Cardiac muscle cell (in vitro differentiated cells and primary cell): ENCODE measurements at places on chromosomes 11 and 22.

- no peak overlapping the region for H3K4me3 ChIP-seq
- peak; percentile 87 for DNase-seq
- H3K4me1 ChIP-seq = no peaks in the 10 kb centered on the region
- no peak overlapping the region for H3K27ac ChIP-seq
- peaks cover 29% of the 10 kb centered on the region for H3K36me3 ChIP-seq
These were observed 17.3 kb downstream of the RPL27A start for GRCh38 chr11:8699903-8700302.

- H3K4me3 ChIP-seq = no peak overlapping the region
- H3K36me3 ChIP-seq = no peaks in the 10 kb centered on the region
- no peak overlapping the region for H3K27ac ChIP-seq
- H3K4me1 ChIP-seq = no peaks in the 10 kb centered on the region
These were observed 31.6 kb upstream of the GAL start for GRCh38 chr11:68652683-68653156.

- DNase-seq = no peak
- no peaks in the 10 kb centered on the region for H3K27me3 ChIP-seq
- H3K27ac ChIP-seq = no peak overlapping the region
- no peaks in the 10 kb centered on the region for H3K36me3 ChIP-seq
- peaks cover 3% of the 10 kb centered on the region for H3K4me1 ChIP-seq
These were observed 265.8 kb downstream of the TTC28 start for GRCh38 chr22:28413612-28414399.

DNA sequence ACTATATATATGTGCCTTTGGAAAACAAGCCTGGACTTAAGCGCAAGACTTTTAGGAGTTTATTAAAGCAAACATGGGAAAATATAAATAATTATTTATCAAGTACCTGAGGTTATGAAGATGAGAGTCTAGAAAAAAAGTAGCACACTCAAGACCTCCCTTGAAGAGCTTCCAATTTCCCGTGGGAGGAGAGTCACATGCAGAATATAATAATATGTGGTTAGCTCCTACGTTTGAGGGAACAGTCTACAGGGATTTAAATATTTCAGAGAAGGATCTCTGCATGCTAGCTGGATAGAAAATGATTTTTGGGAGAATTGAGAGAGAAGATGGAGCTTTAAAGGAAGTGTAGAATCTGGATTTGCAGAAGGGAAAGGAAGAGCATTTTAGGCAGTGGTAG, 183.8 kb downstream of the SWAP70 start:
- H3K27ac ChIP-seq = no peak overlapping the region
- DNase-seq = no peak
- peaks cover 10% of the 10 kb centered on the region for H3K36me3 ChIP-seq
- no peak overlapping the region for H3K4me3 ChIP-seq

- no peaks in the 10 kb centered on the region for H3K36me3 ChIP-seq
- no peaks in the 10 kb centered on the region for H3K4me1 ChIP-seq
- no peaks in the 10 kb centered on the region for H3K27me3 ChIP-seq
- no peak for DNase-seq
These were observed 146.8 kb downstream of the COMMD9 start for GRCh38 chr11:36142439-36142838.

DNA sequence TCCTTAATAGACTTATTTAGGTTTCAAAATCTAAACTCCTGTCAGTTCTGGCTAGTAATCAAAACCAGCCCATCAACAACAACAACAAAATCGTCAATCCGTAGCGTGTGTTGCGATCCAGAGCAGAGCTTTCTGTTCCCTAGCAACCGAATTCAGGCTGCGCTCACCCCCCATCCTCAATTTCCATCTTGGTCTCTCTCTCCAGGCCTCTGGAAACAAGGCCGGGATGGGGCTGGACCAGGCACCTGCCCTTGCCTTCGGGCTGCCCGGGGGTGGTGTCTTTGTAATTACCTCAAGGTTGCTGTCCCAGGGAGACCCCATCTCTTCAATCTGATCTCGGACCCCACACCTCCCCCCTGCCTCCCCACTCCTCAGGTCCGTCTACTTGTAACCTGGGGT, 1341.5 kb downstream of the BRD1 start:
- H3K4me3 ChIP-seq = no peak overlapping the region
- H3K4me1 ChIP-seq = no peaks in the 10 kb centered on the region
- H3K27me3 ChIP-seq = peaks cover 48% of the 10 kb centered on the region
- no peak for DNase-seq
- no peak overlapping the region for H3K27ac ChIP-seq

GRCh38 chr22:19850763-19851109, 3.9 kb downstream of the GNB1L start:
- peaks cover 8% of the 10 kb centered on the region for H3K4me1 ChIP-seq
- no peaks in the 10 kb centered on the region for H3K27me3 ChIP-seq
- H3K36me3 ChIP-seq = peaks cover 10% of the 10 kb centered on the region
- no peak overlapping the region for H3K27ac ChIP-seq
- no peak for DNase-seq

DNA sequence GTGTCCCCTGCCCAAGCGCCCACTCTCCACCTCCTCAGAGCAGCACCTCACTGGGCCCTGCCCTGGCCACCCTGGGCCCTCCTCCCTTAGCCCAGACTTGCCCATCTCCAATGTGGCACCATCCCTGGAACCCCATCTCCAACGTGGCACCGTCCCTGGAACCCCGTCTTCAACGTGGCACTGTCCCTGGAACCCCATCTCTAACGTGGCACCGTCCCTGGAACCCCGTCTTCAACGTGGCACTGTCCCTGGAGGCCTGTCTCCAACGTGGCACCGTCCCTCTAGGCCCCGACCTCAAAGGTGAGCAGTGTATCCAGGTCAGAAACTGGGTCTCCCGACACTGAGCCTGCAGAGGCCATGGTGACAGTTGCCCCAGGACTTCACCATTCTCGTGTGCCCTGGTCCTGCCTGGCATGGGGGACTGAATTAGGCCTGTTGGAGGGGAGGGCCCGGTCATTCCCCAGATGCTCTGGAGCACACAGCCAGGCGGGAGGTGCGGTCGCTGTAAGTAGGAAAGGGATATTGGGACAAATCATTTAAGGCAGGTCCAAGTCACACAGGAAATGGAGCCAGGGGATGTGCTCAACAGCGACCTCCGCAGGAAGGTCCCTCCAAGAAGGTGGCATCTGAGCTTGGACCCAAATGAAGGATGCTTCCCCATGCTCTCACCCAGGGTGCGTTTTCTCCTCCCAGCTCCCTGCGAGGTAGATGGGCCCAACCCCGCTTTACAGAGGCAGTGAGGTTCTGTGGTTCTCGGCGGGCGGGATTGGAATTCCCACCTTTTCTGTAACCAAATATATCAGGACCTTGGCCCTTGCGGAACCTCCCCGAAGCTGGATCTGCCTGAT, 2.4 kb upstream of the CTSD start:
- H3K4me1 ChIP-seq = peaks cover 10% of the 10 kb centered on the region
- DNase-seq = no peak
- no peaks in the 10 kb centered on the region for H3K27me3 ChIP-seq

DNA sequence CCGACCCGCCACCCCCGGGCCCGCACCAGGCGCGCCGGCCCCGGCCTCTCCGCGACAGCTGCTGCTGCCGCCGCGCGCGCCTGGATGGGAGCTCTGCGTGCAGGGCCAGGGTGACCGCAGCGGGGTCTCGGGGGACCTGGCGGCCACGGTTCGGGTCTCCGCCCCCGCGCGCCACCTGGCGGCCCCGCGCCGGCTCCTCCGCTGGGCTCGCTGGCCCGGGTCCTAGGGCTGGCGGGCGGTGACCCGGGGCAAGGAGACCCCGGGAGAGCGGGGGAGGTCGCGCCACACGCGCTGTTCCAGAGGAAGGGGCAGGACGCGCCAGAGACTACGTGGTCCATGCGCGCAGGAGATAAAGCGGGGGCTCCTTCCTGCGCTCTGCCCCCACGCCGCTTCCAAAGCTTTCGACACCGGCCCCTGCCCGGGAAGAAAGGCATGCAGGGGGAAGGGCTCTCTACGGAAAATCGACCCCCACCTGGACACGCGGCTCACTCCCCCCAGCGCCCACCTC, 562 bp downstream of the SHANK2 start:
- peaks cover 92% of the 10 kb centered on the region for H3K27me3 ChIP-seq
- H3K4me3 ChIP-seq = peak overlapping the region; percentile 60
- DNase-seq = peak; percentile 13
- no peak overlapping the region for H3K27ac ChIP-seq
- H3K4me1 ChIP-seq = no peaks in the 10 kb centered on the region

DNA sequence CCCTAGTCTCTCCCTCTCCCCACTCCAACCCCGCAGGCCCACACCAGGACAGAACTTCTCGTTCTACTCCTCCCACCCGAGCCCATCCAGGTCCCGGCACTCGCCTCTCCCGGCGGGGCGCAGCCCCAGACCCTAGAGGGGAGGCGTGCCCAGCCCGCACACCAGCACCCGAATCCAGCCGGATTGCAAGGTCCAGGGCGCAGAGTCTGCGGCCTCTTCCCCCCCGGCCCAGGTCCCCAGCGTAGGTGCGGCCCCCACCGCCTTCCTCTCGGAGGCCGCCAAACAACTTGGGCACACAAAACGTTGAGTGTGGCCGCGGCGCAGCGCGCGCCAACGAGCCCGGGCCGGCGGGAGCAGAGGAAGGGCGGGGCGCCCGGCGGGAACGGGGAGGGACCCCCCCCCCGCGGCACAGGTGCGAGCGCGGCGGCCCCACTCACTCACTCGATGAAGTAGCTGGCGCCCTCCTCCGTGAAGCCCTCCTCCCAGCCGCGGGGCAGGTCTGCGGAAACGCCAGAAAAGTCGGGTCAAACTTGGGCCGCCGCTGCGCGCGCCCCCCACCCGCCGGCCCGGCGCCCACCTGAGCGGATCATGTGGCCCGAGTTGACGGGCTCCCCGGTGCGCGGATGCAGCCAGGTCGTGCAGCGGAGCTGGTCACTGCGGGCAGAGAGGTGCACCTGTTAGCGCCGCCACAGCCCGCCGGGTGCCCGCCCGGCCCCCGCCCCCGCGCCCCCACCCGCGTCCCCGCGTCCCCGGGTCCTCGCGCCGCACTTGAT, 480 bp downstream of the PLEKHA7 start:
- peaks cover 58% of the 10 kb centered on the region for H3K27me3 ChIP-seq
- no peak for DNase-seq
- no peaks in the 10 kb centered on the region for H3K36me3 ChIP-seq
- H3K4me1 ChIP-seq = no peaks in the 10 kb centered on the region
- H3K4me3 ChIP-seq = peak overlapping the region; percentile 79

DNA sequence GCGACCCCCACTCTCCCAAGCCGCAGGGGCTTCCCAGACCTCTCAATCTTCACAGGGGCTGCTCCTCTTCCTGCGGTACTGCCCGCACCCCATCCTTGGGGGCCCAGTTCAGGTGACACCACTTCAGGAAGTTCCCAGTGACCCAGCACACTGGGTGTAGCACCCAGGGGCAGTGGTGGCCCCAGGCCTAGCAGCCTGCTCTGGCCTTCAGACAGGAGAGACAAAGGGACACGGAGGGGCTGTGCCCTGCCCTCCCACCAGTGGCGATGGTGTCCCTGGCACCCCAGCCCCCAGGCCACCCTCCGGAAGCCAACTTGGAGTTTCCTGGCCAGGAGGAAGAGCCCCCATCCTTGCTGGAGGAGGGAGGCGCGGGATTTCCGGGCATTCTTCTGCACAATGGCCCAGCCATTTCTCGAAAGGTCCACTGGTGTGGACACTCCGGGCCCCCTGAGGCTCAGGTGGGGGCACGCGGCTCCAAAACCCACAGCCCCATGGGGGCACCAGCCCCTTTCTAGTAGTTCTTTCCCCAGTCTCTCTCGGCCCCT, 978 bp upstream of the CLDN5 start:
- H3K36me3 ChIP-seq = no peaks in the 10 kb centered on the region
- H3K4me3 ChIP-seq = no peak overlapping the region
- DNase-seq = no peak
- H3K4me1 ChIP-seq = peaks cover 11% of the 10 kb centered on the region
- peaks cover 46% of the 10 kb centered on the region for H3K27me3 ChIP-seq

- no peaks in the 10 kb centered on the region for H3K27me3 ChIP-seq
- no peak overlapping the region for H3K27ac ChIP-seq
- H3K4me1 ChIP-seq = peaks cover 18% of the 10 kb centered on the region
- no peak overlapping the region for H3K4me3 ChIP-seq
- DNase-seq = no peak
These were observed 130.7 kb downstream of the SNX19 start for GRCh38 chr11:130785380-130786116.

GRCh38 chr22:45237065-45237990, 3.4 kb downstream of the KIAA0930 start:
- DNase-seq = no peak
- no peaks in the 10 kb centered on the region for H3K36me3 ChIP-seq
- no peak overlapping the region for H3K4me3 ChIP-seq
- no peak overlapping the region for H3K27ac ChIP-seq

DNA sequence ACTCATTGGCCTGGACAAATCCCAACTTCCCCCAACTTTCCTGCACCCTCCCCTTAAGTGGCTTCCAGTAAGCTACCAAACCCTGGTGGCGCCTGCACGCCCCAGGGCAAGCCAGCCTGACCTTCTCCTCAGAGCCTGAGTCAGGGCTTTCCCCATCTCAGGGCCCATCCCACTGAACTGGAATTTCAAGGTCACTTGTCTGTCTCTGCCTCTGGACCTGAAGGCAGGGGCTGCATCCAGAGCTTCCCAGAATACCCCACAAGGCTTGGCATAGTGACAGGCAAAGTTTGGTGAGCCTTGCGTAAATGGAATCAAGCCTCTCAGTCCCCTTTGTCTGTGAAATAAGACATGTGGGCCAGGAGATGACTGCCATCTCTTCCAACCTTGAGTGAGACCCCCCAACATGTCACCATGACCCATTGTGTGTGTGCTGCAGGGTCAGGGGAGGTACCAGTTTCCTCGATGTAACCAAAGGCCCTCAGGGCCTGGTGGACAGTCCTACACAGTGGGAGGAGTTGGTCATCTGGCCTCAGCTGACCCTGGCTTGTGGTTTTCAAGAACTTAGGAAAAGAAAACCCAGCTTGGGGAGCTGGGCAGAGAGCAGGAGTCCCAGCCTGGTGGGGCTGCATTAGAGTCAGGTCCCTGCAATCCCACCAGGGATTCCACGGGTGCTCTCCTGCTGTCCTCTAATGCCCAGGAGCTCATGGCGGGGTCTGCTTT, 8.9 kb downstream of the ALX4 start:
- H3K27me3 ChIP-seq = peaks cover 91% of the 10 kb centered on the region
- H3K36me3 ChIP-seq = no peaks in the 10 kb centered on the region
- no peak overlapping the region for H3K4me3 ChIP-seq
- peak; percentile 83 for DNase-seq
- H3K27ac ChIP-seq = no peak overlapping the region
